ENCODE measurements at places on chromosomes 7 and 10.

DNA sequence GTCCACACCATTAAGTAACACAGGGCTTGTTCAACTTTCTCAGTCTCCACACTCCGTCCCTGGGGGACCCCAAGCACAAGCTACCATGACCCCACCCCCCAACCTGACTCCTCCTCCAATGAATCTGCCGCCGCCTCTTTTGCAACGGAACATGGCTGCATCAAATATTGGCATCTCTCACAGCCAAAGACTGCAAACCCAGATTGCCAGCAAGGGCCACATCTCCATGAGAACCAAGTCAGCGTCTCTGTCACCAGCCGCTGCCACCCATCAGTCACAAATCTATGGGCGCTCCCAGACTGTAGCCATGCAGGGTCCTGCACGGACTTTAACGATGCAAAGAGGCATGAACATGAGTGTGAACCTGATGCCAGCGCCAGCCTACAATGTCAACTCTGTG lies 81.1 kb upstream of the SAMD8 start:
- DNase-seq: no peak

- DNase-seq: no peak
Observed at GRCh38 chr7:120055300-120055699, 217.7 kb upstream of the KCND2 start.

- no peak for DNase-seq
Observed at GRCh38 chr7:23864973-23865372, 155.0 kb downstream of the STK31 start.

DNA sequence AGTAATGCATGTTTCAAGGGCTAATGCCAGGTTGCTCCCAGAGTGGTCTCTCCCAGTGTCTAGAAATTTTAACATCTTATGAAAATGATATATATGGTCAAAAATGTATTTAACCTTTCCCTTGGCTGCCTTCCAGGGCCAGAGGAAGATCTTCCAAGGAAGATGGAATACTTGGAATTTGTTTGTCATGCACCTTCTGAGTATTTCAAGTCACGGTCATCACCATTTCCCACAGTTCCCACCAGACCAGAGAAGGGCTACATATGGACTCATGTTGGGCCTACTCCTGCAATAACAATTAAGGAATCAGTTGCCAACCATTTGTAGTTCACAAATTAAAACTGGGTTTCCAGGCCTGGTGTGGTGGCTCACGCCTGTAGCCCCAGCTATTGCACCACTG lies 9.0 kb downstream of the GATAD1 start:
- DNase-seq: no peak

- DNase-seq: no peak
Observed at GRCh38 chr10:132066186-132066585, 440 bp downstream of the JAKMIP3 start.

All from stimulated activated CD4-positive, alpha-beta T cell treated with anti-CD3 and anti-CD28 coated beads, Interleukin-15, amount 100 ng/mL, for 48 hours (primary cell).